Stimulated activated CD8-positive, alpha-beta memory T cell treated with anti-CD3 and anti-CD28 coated beads, Interleukin-12 subunit alpha, Interleukin-12 subunit beta, amount 100 ng/mL, for 4 hours (primary cell): ENCODE measurements at places on chromosomes 1 and 21.

DNA sequence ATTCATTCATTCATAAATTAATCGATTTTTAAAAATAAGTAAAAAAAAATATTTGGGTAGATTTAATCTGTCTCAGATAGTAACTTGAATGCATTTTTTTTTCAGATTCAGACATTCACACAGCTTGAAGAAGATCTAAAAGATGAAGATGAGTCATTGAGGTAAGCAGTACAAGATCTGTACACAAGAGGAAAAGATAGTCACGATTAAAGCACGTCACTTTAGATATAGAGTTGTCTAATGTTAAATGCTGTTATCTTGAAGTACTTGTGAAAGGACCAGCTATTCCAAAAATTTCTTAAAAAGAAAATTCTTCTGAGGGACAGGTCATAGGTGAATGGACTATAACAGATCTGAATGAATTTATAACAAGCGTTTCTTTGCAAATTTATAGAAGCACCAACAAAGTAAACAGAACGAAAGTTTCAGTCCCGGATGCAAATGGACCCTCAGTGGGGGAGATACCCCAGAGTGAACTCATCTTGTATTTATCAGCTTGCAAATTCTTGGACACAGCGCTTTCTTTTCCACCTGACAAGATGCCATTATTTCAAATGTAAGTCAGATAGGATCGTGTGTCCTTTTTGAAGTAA is 31.2 kb upstream of the MORC3 start:
- no peak for DNase-seq

- no peak for DNase-seq
Observed at GRCh38 chr1:44002165-44002564, 10.8 kb downstream of the CCDC24 start.

DNA sequence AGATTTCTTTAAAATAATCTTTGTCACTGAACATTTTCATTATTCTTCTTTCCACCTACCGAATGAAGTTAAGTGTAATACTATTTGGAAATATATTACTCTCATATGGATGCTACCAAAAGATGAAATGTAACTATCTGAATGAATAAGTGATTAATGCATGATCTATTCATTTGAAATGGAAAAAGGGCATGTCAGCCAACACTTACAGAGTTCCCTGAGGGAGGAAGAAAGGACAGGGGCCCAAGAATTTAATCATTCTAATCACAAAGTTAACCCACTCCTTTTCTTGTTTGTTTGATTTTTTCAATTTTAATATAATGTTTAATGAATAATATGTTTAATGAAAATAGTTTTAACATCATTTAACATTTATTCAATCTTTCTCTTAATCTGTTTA is 129.4 kb downstream of the ZC3H11B start:
- DNase-seq: no peak

DNA sequence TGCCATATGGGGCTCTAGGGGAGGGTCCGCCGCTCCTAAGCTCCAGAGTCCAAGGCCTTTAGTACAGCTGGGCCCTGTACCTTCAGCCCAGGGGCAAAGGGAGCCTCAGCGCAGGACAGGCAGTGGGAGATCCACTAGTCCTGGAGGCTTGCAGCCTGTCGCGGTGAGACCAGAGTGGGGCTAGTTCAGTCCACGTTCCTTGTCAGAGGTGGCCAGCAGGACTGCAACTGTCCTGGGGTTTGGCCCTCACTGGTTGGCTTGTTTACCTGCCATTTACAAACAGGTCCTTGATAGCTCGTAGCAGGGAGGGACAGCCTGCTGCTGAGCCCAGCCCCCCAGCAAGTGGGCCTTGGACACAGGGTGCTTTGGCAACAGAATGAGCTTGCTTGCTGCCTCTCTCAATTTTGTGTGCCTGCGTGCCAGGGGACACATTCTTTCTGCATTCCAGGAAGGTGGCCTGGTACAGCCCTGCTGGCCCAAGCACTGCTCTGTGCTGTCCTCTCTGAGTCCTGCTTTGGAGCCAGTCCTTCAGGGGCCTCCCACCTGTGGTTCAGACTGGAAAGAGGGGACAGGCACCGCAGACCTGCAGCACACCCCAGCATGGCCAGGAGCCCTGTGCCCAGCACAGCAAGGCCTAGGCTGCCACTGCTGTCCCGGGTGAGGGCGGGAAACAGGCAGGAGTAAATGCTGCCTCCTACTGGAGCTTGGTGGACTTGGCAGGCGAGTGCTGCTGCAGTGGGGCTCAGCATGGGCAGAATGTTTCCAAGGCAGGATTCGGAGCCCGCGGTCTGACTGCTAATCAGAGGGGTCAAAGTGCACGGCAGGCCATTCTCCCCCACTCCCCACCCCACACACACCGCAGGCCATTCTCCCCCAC is 15.2 kb downstream of the H6PD start:
- no peak for DNase-seq

GRCh38 chr21:36608897-36609225 is 90.1 kb upstream of the SIM2 start:
- DNase-seq: no peak
